ENCODE measurements at places on chromosomes 12 and 14. TPM values are rescaled to one million over a fixed set of nuclear protein-coding genes. Genes with fewer than 3 reads are reported as not detected.

OR6C3 gene
- not detected for total RNA-seq

FAM222A gene
- 1.4 TPM for total RNA-seq

FGF6 gene
- 4.0 TPM for total RNA-seq

PLA2G1B gene
- not detected for total RNA-seq

TEX22 gene
- total RNA-seq: 0.20 TPM

DLGAP5 gene
- total RNA-seq: 13.7 TPM

SLC17A8 gene
- not detected for total RNA-seq

BICDL1 gene
- total RNA-seq: 22.5 TPM

CNTN1 gene
- 28.9 TPM for total RNA-seq

RHOJ gene
- 21.6 TPM for total RNA-seq
